ENCODE measurements at places on chromosomes 16 and 17. TPM values are rescaled to one million over a fixed set of nuclear protein-coding genes. Genes with fewer than 3 reads are reported as not detected.

GRCh38 chr17:29250666-29251065, 4.0 kb downstream of the CRYBA1 start:
- DNase-seq, result no peak

DNA sequence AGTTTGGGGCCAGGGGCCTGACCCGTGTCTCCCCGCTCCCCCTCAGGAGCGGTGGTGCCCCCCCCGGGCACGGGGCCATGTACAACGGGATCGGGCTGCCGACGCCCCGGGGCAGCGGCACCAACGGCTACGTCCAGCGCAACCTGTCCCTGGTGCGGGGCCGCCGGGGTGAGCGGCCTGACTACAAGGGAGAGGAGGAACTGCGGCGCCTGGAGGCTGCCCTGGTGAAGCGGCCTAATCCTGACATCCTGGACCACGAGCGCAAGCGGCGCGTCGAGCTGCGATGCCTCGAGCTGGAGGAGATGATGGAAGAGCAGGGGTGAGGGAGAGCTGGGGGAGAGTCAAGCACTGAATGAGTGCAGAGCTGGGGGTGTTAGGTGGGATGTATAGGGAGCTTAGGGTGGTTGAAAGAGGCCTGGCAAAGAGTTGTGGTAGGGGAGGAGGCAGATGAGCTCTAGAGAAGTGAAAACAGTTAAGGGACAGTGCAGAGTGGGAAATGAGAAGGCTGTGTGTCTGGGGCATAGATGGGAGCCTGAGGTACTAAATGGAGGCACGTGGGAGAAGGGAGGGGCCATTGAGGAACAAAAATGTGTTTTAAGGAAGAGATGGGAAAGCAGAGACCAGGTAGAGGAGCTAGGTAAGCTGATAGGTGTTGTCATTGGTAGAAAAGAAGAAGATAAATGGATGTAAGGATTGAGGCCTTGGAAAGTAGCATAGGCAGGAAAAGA, 4.0 kb downstream of the SRRM2 start:
- DNase-seq, result no peak

DNA sequence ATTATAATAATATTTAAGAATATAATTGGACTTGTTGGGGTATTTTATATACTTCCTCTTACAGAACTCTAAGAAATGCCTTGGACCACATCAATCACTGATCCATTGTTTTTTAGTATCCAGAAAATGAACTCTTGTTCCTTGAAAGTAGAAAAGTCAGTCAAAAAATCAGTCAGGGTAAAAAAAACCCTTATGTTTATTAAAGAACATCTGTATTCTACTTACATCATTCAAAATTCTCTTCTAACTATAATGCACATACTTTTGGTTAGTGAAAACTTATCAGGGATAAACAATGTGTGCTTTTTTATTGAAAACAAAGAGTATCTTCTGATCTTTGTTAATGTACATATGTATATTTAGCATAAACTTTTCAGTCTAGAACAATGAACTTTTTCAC, 23.5 kb upstream of the CDR2 start:
- DNase-seq, result no peak

- no peak for DNase-seq
Observed at GRCh38 chr16:4140652-4141051, 24.4 kb upstream of the ADCY9 start.

GRCh38 chr17:65359016-65359415, 202.4 kb downstream of the AXIN2 start:
- DNase-seq, result no peak

DNA sequence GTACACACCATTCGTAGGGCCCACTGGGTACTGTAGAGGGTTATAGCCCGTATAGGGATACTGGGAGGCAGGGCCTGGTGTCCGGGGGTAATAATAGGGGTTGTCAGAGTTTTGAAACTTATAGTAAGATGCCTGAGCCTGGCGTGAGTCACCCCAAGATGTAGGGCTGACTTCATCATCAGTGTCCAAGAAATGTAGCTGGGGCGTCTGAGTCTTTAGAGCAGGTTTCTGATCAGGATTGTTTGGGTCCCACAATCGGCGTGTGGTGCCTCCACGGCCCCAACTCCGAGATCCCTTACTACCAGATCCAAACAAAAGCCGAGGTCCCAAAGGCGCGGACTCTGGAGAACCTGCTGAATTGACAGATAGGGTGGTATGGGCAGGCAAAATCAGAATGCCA, 4.4 kb downstream of the SMG6 start:
- no peak for DNase-seq

DNA sequence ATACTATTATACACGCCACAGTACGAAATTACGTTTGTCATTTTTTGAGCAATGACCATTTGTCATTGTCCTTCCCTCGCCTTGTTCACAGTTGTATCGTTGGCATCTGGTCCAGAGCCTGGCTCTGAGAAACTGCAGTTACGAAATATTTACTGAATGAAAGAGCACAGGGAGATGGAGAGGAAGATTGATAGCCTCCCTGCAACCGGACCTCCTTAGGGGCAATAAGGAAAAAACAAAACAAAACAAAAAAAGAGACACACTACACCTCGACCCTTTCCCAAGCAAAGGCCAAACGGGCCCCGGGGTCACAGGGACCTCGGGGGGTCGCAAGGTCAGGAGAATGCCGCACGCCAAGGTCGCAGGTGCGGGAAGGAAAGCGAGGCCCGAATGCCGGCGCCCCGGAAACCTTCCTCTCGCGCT, 857 bp downstream of the GOT2 start:
- no peak for DNase-seq

GRCh38 chr17:44931376-44931775, 16.1 kb upstream of the GFAP start:
- DNase-seq, result no peak

- no peak for DNase-seq
Observed at GRCh38 chr17:40320756-40321523, 12.0 kb downstream of the RARA start.

GRCh38 chr16:77745972-77746371, 23.7 kb downstream of the NUDT7 start:
- no peak for DNase-seq

GRCh38 chr16:87678618-87679017, 76.3 kb downstream of the JPH3 start:
- DNase-seq, result no peak

GRCh38 chr17:43367737-43368242, 31.0 kb upstream of the ARL4D start:
- DNase-seq, result no peak

DNA sequence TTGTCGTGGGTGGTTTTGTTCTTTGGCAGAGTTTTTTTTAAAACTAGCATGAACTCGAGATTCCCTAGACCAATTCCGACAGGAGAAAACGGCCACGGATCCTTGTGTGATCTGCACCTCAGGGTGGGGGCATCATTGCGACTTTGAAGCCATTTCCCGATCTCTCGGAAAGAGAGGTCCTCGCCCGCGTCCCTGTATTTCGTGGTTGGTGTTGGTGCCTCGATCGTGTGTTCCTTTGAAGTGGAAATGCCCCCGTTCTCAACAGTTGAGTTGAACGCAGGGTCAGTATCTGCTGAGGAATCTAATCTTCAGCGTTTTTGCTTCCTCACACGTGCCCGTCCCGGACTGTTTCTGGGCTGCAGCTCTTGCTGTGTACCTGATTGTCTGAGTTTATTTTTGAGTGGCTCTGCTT, 1.1 kb downstream of the CRAMP1 start:
- no peak for DNase-seq

DNA sequence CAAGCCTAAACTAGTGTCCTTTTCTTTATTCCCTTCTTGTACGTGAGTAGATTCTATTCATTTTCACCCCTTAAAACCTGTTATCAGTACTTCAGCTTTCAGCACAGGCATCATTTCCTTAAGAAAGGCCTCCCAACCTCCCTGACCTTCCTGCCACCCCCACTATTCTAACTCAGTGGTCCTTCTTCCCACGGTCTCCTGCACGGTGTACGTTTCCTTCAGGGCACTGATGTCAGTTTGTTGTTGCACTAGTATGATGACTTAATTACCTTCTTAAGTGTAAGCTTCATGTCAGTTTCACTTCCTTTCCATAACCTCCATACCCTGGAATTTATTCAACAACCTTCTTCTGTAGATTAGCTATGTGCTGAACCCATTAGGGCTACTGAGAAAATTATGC, 484.2 kb downstream of the HS3ST4 start:
- no peak for DNase-seq

DNA sequence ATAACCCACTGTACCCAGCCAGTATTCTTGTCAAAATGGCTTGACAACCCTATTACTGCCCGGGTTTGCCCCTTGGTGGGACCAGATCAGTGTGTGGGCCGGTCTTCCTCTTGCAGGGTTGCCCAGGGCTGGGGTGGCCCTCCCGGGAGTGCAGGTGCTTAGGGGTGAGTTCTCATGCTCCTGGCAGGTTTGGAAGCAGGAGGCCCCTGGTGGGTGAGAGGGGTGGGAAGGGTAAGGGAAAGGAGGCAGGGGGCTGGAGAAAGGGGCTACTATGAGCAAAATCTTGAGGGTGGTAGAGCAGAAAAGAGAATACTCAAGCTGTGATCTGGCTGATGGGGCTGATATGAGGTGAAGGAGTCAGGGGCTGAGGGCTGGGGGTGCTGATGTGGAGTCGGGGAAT, 6.5 kb downstream of the CD300A start:
- DNase-seq, result no peak

- DNase-seq, result no peak
Observed at GRCh38 chr17:7476494-7476893, 2.9 kb downstream of the ZBTB4 start.

DNA sequence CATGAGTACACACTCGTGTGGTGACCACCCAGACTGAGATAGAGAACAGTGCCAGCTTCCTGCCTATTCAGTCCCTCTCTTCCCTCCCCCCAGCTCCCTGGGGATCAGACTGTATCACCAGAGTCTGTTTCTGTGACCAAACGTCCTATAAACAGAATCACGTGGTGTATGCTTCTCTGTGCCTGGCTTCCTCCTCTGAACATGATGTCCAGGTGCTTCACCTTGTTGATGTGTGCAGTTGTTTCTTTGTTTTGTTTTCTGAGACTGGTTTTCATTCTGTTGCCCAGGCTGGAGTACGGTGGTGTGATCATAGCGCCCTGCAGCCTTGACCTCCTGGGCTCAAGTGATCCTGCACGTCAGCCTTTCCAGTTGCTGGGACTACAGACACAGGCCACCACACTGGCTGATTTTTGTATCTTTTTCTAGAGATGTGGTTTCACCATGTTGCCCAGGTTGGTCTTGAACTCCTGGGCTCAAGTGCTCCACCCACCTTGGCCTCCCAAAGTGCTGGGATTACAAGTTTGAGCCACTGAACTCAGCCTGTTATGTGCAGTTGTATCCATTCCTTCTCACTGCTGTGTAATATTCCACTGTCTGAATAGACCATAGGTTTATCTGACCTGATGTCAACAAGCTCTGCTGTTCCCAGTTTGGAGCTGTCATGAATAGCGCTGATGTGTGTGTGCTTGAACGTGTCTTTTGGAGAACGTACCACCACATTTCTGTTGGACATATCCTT, 28.9 kb upstream of the PRM1 start:
- DNase-seq, result no peak

- DNase-seq, result no peak
Observed at GRCh38 chr17:38350035-38350434, 1.6 kb upstream of the SOCS7 start.

DNA sequence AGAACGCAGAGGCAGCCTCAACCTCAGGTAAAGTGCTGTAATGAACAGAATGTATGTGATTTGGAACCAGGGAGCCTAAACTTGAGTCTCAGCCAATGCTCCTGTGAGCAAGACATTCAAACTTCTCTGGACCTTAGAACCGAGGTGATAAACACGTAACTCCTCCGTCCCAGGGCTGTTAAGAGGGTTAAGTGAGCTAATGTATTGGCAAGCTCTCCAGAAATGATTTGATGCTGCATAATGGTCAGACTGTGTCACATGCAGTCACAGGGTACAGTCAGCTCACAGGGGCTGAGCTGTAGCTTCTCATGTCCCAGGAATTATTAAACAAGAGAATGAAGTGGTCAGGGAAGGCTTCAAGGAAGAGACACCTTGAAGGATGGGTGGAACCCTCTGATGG, 10.0 kb upstream of the SLC4A1 start:
- no peak for DNase-seq

DNA sequence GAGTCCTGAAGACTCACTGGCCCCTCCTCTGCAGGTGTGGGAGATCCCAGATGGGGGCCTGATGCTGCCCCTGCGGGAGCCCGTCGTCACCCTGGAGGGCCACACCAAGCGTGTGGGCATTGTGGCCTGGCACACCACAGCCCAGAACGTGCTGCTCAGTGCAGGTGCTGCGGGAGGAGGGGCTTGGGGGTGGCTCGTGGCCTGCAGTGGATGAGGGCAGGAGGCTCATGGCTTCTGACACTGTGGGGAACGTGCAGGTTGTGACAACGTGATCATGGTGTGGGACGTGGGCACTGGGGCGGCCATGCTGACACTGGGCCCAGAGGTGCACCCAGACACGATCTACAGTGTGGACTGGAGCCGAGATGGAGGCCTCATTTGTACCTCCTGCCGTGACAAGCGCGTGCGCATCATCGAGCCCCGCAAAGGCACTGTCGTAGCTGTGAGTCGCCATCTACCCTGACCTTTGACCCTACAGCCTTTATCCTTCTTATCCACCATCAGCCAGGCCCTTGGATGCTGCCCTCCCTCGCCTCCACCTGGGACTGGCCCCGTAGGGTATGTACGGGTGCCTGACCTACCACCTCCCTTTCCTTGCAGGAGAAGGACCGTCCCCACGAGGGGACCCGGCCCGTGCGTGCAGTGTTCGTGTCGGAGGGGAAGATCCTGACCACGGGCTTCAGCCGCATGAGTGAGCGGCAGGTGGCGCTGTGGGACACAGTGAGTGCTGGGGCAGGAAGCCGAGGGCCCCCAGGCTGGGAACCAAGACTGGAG, 3.6 kb downstream of the CORO1A start:
- peak; percentile 90 for DNase-seq

GRCh38 chr17:10631048-10631700, 25.9 kb downstream of the MYH3 start:
- no peak for DNase-seq

DNA sequence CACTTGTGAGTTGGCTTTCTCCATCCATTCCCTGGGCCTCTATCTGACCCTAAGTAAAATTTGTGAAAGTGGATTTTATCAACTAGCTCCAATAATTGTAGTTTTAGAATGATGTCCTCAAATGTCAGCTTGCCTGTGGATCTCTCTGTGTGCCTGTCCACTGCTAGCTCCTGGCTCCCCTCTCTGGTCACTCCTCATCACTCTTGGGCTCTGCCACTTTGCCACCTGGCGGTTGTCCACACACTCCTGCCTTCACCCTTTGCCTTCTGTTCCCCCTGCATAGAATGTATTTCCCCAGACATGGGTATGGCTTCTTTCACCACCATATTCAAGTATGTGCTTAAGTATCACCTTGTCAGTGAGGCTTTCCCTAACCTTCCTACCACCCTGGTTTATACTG, 19.8 kb downstream of the ANKFN1 start:
- no peak for DNase-seq

- peak; percentile 57 for DNase-seq
Observed at GRCh38 chr17:37490022-37490587, 414 bp downstream of the DUSP14 start.

GRCh38 chr16:51326131-51326856, 175.2 kb upstream of the SALL1 start:
- no peak for DNase-seq

The TAT gene
- not detected for total RNA-seq

The IKZF3 gene
- total RNA-seq, result 146 TPM

The CHD9NB gene
- total RNA-seq, result not detected

The INCA1 gene
- total RNA-seq, result not detected

The AANAT gene
- not detected for total RNA-seq

The PRSS36 gene
- total RNA-seq, result 0.39 TPM

The CD300LG gene
- total RNA-seq, result not detected

All from CD4-positive, CD25-positive, alpha-beta regulatory T cell (primary cell).